Choroid plexus epithelial cell (primary cell): ENCODE measurements at places on chromosomes 2 and 18.

DNA sequence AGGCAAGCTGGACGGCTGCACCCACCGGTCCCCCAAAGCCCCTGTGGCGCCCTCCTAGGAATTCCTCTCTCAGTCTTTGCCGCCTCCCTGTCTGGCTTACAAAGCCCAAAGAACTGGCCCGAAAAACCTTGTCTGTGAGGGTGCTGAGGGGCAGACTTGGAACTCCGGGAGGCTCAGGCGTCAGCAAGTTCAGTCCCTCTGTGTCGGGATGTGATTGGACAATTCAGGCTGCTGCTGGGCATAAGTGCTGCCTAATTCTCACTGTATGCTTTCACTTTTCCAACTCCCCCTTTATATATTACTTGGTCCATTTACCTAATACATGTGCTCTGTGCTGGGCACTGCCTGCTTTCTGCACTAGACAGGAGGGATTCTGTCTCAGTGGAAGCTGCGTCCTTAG, 20.3 kb upstream of the SH3RF3 start:
- no peak for DNase-seq

- no peak for DNase-seq
These were observed 51.3 kb upstream of the CERS6 start for GRCh38 chr2:168404764-168405163.

DNA sequence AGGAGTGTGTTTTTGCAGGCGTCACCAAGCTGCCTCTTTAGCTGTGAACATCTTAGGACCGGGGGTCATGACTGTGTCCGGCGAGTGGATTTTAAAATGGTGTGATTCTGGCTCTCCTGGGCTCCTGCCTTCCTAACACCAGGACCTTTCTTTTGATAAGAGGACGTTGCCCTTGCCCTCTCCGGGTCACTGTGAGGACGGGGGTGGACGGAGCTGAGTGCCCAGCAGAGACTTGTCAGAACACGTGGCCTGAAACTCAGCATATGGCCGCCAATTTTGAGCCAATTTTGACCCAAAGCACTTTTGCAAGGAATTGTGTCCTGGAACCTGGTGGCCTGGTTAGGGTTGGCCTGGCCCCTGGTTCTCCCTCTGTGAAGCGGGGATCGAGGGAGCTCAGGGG, 40.2 kb downstream of the RTP5 start:
- DNase-seq = no peak

DNA sequence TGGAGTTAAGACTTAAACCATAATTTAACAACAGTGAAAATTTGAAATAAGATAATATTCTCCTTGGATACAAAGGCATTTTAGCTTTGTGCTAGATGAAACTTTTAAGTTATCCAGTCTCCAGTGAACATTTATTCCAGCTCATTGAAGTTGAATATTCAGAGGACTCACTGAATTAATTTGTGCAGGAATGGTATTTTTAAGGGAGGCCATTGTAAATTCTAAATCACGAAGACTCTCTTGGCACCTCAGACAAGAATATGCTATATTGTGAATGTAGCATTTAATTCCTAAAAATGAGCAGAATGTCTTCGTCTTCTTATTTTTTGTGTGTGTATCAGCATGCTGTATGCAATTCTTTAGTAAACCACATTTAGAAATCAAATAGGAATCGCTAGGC, 731.7 kb upstream of the RAB6C start:
- DNase-seq = no peak

DNA sequence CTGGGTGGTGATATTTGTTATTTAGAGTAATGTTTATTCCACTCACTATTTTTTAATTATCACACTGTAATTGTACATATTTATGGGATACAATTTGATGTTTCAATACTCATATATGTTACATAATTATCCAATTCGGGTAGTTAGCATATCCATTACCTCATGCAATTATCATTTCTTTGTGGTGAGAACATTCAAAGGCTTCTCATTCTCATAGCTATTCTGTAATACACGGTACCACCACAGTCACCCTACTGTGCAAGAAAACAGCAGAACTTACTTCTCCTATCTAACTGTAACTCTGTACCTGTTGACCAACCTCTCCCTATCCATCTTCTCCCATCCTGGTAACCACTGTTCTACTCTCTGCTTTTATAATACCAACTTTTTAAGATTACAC, 4.6 kb downstream of the TBC1D8 start:
- DNase-seq = no peak

GRCh38 chr2:37297632-37298031, 27.0 kb downstream of the PRKD3 start:
- DNase-seq = no peak

DNA sequence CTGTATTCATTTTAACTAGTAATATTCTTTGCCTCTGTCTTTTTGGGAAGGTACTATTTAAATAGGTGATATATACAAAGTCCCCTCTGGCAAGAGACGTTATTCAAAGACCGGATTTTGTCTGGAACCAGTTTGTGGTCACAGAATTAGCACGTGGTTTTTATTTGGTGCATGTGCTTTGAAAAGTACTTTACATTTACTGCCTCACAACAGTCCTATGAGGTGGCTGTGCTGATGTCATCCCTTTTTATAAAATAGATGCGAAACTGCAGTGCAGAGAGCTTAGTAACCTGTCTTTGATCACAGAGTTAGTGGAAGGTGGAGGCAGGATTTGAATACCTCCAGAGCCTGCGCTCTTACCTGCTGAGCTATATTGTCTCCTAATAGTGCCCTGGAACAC, 4.0 kb downstream of the LPIN1 start:
- DNase-seq = no peak

DNA sequence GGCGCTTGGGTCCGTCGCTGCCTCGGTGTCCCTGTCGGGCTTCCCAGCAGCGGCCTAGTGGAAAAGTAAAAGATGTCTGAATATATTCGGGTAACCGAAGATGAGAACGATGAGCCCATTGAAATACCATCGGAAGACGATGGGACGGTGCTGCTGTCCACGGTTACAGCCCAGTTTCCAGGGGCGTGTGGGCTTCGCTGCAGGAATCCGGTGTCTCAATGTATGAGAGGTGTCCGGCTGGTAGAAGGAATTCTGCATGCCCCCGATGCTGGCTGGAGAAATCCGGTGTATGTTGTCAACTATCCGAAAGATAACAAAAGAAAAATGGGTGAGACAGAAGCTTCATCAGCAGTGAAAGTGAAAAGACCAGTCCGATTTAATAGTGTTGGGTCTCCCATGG, 8.0 kb downstream of the HES6 start:
- DNase-seq = no peak

- DNase-seq = no peak
These were observed 34.9 kb downstream of the OSBPL1A start for GRCh38 chr18:24362757-24363156.

GRCh38 chr18:50398947-50399346, 24.1 kb downstream of the SKA1 start:
- no peak for DNase-seq

DNA sequence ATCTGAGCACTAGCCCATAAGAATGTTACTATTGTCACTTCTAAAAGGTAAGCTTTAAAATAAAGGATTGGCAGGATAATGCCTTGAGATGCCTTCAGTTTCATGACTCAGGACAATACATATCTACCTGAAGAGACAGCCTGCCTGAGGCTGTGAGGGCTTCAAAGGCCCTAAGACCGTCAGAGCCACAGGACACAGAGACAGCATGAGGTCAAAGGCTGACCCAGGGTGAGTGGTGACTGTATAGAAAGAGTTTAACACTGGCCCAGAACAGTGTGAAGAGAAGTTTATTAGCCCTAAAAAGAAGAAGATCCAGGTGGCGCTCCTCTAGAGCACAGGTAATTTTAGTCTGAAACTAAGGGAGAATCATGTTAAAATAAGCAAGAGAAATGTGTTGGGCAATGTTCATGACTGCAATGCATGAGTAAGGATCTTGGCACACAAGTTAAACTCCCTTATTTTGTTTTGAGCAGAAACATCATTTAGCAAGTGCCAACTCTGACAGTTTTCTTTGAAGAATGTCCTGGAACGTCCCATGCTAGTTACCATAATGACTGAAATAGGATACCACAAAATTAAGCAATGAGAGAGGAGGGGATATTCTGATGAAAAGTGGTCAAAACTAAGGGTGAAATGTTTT, 78.1 kb upstream of the FAM110C start:
- DNase-seq = no peak

DNA sequence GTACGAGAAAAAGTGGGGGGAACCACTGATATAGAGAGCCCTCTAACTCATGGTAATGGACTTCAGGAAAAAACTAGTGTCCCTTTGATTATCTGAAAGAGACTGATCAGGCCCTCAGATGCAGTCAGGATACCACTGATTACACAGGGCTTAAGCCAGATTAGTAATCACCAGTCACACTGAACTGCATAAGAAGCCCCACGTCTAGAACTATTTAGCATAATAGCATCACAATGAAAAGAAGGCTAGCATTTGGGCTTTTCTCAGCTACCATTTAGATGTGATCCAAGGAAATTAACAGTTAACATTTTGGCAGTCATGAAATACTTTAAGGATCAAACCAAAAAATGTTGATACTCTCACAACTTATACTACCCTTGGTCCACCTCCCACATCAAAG, 813.1 kb upstream of the POU3F3 start:
- no peak for DNase-seq

- no peak for DNase-seq
These were observed 73.8 kb upstream of the B3GNT7 start for GRCh38 chr2:231321556-231322334.

- DNase-seq = no peak
These were observed 30.9 kb upstream of the SULT1C4 start for GRCh38 chr2:108346827-108347226.

- peak; percentile 86 for DNase-seq
These were observed 29.1 kb downstream of the SP140L start for GRCh38 chr2:230356084-230356483.

DNA sequence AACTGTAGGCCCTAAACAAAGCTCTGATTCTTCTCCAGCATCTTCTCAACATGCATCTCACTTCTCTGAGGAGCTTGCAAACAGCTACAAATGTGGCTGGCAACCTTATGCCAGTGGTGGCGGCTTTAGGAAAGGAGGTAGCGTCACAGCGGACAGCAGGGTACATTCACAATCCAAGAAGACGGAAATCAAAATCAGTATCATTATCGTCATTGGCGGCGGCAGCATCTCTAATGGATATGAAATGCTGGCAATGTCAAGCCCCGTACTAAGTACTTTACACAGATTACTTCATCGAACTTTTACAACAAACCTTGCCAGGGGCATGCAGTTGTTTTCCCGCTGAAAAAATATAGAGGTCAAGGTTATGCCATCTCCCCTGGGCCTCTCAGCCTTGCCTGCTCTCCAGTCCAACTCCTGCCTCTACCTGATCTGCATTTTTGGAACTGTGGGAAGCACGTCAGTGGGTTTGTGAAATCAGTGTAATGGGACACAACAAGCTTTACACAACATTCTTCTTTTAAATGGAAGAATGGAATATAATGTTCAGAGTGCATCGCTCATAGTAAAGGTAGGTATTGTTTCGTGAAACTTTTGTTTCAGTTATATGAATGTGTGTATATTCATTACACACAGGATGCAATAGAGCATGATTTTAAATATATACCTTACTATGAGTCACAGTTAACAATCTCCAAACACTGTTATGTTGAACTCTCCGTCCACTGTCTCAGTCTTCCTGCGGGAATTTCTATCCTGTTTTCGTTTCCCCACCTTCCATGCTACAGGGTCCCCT, 152.9 kb downstream of the TTC32 start:
- no peak for DNase-seq
